Activated effector memory CD4-positive, alpha-beta T cell treated with Interleukin-2 at 50 U/mL for 16 hours (primary cell): ENCODE measurements at places on chromosomes 4 and X.

DNA sequence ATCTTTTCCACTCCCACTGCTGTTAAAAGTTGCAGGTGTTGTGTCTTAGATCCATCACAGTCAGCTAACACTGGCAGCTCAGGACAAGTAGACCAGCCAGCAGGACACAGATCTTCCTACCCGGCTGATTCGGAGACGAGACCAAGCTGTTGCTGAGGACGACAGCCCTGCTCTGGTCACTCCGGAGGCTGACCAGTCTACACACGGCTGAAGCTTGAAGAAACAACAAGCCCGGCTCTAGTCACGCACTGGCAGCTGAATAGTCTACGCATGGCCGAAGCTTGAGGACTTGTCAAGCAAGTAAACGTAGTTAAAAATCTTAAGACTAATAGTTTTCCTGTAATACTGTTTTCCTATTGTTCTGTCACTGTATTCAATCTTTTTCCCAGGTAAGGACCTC is 1.8 kb downstream of the ACOX3 start:
- DNase-seq: no peak

DNA sequence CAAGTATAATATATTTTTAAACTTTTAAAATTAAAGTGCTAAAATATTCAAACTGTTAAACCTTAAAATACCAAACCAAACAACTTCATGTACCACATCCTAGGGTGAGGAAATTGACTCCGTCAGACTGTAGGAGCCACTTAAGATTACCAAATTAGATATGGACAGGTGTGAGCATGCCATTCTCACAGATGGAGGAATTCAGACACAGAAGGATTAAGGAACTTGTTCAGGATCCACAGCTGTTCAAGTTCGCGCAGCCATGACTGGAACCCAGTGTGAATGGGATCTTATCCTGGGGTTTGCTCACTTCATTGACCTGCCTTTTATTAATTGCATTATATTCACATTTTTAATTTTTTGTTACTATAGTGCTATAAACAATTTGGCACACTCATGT is 224.9 kb upstream of the PCDH7 start:
- DNase-seq: no peak

- no peak for DNase-seq
Observed at GRCh38 chr4:24884902-24885301, 27.9 kb downstream of the CCDC149 start.

DNA sequence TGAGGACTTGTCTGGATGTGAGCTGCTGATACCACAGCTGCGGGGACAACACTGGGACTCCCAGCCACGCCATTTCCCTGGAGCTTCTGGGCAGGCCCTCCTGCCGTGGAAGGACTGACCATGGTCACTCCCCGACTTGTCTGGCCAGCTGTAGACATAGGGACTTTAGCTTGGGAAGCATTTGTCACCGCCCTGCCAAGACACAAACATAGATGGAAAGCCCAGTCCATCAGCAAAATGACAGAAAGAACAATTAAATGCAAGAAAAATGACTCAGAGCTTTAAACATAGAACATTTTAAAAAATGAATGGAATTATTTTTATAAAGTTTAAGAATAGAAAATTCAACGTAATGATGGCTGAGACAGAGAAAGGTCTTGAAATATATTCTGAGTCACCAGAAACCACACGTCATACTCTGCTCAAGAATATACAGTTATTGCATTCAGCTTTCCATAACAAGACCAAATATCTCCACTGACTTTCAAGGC is 107.6 kb upstream of the CBR4 start:
- DNase-seq: no peak

DNA sequence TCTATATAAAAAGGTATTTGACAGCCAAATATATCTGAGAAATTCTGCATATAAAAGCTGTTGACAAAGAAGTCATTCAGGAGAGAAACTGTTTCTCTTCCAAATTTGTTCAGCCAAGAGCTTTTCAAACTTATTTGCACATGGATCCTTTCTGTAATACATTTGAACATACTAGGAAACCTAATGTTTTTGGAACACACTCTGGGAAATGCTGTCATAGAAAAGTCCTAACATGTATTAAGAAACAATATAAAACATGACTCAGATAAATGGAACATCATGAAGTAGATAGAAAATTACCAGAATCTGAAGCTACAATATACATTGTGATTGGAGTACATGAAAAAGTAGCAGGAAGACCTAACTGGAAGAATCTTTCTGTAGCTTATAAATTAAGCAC is 781.5 kb upstream of the EPHA5 start:
- DNase-seq: no peak

DNA sequence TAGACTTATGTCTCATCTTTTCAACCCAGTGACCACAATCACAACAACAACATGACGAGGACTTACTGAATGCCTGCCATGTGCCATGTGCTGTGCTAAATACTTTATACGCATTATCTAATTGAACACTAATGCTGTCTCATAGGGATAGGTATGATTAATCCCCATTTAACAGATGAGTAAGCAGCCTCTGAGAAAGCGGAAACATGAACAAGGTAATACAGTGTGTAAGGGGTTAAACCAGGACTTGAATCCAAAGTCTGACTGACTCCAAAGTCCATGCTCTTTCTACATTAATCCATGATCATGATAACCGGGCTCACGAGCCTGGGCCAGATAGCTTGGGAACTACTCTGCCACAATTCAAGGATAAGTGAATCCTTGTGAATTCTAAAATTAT is 105.3 kb upstream of the MBNL3 start:
- DNase-seq: no peak

GRCh38 chr4:26826721-26827120 is 33.9 kb upstream of the STIM2 start:
- no peak for DNase-seq

DNA sequence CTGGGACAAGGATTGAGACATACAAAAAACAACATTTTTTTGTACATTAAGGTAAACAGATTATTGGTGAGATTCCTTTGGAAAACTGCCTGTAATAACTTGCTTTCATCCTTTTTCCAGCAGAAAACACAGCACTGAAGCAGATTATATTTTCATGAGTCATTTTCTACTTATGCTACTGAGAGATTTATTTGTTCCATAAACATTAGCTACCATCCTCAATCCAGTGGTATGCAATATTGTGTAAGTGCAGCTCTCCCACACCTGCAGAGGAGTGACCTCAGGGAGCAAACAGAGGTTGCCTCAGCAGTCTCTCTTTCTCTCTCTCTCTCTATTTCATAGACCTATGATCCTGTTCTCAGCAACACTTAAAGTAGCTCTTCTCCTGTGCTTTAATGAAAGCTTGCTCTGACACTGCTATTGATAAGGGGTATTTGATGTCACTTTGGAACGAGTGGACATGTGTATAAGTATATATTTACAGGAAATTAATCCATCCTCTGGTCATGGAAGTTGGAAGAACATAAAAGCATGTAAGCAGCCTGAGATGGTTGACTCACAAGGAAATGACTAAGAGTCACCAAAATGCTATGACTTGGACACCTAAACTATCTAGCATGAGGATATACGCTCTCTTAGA is 163.7 kb upstream of the SPANXC start:
- no peak for DNase-seq
